Activated CD4-positive, alpha-beta T cell treated with anti-CD3 and anti-CD28 coated beads for 48 hours (primary cell): ENCODE measurements at places on chromosomes 6 and 20.

DNA sequence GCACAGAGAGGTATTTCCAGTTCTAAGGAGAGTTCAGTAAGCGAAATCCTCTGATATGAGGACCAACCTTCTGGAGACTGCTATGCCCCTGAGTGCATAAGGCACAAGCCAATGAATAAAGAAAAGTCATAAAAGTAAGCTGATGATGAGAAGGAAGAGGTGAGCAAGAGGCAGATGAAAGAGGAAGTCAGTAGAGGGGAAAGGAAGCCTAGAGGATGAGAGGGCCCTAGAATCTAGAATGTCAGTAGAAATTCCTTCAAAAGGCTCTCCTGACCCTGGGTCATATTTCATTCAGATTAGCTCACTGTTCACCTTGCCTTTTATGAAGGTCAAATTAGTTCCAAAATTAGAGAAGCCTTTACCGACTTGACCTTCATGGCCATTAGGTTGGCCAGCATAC lies 209.2 kb downstream of the CD83 start:
- DNase-seq, result no peak

GRCh38 chr20:35431621-35432429 lies 6.2 kb downstream of the GDF5 start:
- DNase-seq, result no peak

DNA sequence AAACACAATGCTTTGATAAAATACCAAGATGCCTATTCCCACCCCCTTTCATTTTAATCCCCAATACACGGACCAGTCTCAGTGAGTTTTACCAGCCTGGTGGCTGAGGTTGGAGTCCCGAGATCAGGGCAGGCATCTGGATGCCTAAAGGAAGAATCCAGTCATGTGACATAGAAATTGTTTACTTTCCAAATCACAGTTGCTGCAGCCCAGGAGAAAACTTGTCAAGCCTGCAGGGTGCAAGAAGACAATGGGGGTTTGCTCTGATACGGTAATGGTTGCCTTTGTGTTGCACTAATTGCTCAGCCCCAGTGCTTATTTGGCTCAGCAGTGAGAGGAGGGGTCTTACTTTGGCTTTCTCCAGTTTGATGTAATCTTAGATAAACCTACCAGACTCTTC lies 308.5 kb upstream of the POU3F2 start:
- DNase-seq, result no peak

GRCh38 chr6:125656287-125656870 lies 93.1 kb upstream of the HEY2 start:
- no peak for DNase-seq

- no peak for DNase-seq
Measured at GRCh38 chr6:88367248-88367647, 201.1 kb upstream of the CNR1 start.

GRCh38 chr20:36672991-36673390 lies 27.0 kb upstream of the SLA2 start:
- DNase-seq, result no peak
